ENCODE measurements at places on chromosomes 4 and X.

GRCh38 chr4:188554413-188554812 lies 415.2 kb downstream of the TRIML1 start:
- no peak for DNase-seq

DNA sequence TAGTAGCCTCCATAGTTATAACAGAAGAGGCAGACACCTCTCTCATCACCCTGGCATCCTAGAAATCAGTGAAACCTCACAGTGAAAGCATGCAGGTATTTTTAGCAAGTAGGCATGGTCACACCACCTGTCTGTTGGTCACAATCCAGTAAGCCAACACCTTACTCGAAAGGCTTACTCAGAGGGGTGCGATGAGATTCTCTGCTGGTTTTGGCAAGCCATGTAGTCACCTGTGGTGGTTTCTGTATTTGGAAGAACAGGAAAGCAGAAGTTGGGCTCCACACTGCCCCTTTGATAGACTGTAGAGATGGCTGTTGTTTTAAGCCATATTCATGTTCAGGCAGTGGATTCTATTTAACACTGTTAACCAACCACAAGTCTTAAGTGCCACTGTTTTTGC lies 134.7 kb downstream of the DCLK2 start:
- no peak for DNase-seq

DNA sequence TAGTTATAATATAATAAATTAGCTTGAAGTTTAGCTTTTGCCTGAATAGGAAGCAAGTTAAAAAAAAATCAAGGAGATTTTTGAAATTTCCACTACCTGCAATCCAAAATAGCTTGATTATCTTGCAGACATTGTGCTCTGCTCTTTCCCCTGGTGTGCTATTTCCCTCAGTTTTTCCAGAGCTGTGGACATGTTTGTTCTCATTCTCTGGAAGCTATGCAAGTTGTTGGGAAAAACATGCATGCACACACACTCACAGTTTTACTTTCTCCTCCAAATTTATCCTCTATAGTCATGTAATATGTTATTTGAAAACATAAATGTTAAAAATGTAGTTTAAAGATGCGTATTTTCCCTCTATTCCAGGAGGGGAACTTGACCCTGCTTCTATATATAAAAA lies 225.8 kb upstream of the ARSJ start:
- no peak for DNase-seq

- no peak for DNase-seq
These were observed 3.6 kb downstream of the IRS4 start for GRCh38 chrX:108732630-108733321.

DNA sequence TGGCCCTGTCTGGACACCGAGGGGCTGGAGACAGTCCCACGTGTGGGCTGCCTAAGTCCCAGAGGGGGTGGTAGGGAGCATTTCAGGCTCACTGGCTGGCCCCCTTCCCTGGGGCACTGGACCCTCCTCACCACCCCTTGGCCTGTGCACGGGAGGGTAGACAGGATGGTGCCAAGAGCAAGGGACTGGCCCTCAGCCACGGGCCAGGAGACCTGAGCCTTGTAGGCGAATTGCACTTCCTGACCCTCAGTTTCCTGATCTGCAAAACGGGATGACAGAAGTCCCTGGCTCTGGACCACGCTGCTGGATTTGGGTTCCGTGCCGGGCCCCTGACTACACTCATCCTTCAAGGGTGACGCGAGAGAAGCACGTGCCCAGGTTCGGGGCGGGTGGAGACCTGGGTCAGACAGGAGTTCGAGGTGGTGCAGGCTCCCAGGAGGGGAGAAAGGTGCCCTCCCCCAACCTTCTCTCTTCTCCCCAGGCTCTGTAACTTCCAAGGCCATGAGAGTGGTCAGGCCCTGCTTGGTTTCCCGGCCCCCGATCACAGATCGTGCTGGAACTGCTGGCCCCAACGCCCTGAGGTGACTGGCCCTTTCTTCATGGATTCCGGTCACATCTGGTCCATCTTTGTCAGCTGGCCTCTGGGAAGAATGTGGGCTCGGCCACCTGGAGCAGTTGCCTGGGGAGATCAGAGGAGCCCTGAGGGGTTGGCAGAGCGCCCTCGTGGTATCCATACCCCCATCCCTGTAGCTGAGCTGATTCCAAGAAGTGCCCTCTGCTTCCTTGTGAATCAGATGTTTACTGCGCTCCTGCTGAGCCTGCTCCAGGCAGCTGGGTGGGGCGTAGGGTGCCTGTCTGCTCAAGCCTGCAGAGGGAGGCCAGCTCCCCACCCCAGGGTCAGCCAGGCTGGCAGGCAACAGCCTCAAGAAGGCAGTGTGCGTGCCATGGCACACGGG lies 3.3 kb downstream of the SH3BP2 start:
- no peak for DNase-seq

- no peak for DNase-seq
These were observed 14.1 kb upstream of the SCRG1 start for GRCh38 chr4:173413036-173413435.

GRCh38 chr4:4868040-4868757 lies 8.7 kb downstream of the MSX1 start:
- no peak for DNase-seq

GRCh38 chrX:152810403-152810802 lies 20.2 kb downstream of the CETN2 start:
- DNase-seq, result no peak

- no peak for DNase-seq
These were observed 10.2 kb upstream of the FAM120C start for GRCh38 chrX:54193085-54193821.

DNA sequence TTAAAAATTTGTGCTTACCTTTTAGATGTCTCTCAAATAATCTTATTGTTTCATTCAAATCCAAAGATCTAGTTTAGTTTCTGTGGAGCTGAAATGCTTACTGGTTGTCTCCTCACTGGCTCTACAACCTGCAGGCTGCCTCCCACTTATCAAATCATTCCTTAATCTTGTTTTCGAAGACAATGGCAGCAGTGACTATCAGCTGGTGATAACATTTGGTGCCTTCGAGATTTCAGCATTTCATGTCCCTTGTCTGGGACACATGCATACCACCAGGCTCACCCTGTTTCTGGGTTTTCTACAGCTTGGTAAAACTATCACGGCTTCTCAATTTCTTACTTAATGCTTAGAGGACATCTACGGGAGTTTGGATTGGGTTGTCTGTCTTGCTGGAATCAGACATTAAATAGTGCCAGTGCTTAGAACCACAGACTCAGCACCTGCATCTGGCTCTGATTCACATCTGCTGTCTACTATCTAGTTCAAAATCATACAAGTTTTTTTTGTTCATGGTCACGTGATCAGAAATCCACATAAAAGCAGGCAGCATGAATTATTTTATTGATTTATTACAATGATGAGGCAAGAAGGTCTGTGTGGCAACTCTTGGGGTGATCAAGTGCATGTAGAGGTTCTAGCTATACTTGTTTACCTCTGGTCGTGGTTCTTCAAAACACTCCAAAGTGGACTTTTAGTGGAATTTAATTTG lies 32.0 kb upstream of the SMARCAD1 start:
- DNase-seq, result no peak

DNA sequence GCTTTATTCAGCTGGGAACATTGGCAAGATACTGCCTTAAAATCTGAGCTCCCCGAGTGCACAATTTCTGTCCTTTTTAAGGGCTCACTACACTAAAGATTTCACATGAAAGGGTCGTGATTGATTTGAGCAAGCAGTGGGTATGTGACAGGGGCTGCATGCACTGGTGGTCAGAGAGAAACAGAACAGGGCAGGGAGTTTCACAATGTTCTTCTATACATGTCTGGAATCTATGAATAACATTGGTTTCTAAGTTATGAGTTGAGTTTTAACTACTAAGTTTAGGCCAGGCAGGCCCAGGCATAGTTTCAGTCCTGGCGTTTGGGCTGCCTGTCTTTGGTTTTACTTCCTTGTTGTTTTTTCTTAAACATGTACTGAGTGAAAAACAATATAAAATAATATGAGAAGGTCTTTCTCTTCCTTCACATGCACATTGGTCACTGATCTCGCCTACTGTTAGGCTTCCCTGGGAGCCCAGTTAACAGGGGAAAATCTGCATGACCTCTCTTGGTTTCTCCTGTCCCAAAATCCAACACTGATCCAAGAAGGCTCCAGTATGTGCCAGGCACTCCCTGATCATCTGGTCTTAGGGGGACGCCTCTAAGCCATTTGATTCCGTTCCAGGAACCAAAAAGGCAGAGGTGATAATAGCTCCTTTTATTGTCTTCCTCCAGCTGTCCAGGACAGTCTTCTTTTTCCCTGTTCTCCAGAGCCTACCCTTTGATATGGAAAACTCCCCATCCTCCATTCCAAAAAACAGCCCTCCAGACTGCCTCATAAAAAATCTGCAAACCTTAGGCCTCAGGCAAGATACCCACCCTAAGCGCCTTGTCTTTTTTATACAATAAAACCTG lies at the start of gene UGT2B17:
Gene UGT2B17, minus strand, starts transcription at position 51 of the 854 bp plus-strand sequence. CDS start 7,838 bp downstream, outside the sequence.
- no peak for DNase-seq

DNA sequence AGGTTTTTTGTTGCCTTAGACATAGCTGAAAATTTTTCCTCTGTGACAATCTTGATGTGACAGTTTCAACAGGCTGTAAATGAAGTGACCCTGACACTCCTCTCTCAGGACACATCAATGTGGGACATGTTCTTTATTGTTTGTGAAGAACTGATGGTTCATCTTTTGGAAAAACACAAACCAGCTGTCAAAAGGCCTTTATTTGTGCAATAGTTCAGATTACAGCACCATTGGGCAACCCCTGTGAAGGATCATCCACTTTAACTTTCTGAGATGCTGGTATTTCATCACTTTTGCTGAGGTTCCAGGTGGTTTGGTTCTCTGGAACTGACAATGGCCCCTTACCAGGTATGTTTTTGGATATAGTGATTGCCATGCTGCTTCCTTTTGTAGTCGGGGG lies 40.3 kb downstream of the OSTC start:
- no peak for DNase-seq

GRCh38 chr4:18319431-18319830 lies 297.9 kb upstream of the LCORL start:
- no peak for DNase-seq

- no peak for DNase-seq
These were observed 924.0 kb upstream of the INTU start for GRCh38 chr4:126708716-126709115.

DNA sequence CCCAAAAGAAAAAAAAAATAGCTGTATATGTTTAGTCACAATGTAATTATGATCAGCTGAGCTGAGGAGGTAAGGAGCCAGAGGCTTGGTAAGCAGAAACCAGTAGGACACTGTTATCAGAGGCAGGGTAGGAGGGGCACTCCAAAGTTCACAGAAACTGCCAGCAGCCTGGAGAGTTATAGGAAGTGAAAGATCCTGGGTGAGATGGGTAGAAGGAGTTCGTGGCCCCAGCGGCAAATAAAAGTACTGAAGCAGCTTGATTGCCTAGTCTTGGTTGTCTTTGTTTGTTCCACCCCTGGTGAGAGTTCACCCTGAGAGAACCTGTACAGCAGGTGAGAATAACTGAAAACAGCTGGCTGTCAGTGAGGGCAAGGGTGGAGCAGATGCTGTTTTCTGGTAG lies 340.8 kb downstream of the ADGRL3 start:
- DNase-seq, result no peak

DNA sequence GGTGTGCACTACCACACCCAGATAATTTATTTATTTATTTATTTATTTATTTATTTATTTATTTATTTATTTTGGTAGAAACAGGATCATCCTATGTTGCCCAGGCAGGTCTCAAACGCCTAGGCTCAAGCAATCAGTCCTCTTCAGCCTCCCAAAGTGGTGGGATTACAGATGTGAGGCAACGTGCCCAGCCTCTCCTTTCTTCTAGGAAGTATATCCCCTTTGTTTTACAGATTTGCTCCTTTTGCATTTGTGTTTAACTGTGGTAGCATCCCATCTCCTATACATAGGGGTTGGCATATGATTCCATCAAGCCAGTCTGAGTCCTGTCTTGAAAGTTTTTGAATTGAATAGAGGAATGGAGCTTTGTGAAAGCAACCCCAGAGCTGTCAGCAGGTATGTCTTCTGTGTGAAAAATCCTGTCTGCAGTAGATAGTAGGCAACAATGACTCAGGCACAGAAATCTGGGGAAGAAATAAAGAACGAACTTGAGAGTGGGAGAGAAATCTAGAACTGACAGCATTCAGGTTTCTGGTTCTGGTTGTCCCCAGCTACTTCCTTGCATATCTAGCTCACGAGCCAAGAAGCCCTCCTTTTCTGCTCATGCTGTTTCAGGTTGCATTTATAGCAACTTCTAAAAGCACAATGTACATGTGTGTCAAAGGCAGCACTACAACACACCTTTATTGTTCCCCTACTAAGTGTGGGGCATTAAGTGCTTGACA lies 113.7 kb upstream of the LSM6 start:
- no peak for DNase-seq

DNA sequence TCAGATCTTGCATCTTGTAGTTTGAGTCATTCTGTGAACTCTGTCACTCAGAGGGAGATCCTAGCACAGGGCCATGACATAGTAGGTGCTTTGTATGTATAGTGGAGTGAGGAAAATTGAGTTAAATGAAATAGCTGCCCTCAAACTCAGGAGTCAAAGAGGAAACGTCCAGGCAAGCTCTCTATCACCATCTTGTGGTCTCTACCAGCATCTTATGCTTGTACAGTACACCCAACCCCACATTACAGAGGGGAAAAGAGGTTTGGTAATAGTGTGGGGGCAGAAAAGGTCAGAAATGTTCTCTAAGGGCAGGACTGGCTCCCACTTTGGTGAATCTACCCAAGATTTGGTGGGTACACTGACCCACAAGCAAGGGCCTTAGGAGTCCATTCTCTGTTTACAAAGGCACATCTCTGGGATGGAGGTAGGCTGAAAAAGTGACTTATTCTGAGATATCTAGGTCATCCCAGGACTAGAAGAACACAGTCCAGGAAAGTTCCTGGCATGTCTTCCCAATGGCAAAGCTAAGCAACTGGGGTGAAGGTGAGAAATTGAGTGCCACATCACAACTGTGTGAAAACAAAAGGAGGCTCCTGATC lies 131.8 kb downstream of the OR13H1 start:
- DNase-seq, result no peak

- no peak for DNase-seq
These were observed 27.1 kb upstream of the CFAP299 start for GRCh38 chr4:80308466-80308822.

DNA sequence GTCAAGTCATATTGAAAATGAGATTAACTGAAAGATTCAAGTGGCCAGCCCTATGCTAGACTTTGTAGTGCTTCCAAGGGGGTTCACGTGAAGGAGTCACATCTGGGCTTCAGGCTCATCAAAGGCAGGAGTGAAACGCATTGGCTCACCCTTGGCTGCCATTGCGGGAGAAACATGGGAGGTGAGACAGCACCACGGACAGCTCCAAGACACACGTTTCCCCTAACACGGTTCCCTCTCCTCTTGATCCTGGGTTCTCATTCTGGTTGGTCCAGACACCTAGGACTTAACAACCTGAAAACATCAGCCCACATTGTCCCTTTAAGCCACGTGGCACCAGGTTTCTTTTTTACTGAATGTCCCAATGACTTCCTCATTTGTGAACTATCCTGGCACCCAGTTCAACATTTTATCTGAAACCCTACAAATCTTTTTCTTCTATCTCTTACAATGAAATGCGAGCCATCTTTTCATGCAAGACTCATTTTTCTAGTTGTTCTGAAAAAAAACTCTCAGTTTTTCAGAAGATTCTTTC lies 279.0 kb upstream of the VCX3A start:
- DNase-seq, result no peak

DNA sequence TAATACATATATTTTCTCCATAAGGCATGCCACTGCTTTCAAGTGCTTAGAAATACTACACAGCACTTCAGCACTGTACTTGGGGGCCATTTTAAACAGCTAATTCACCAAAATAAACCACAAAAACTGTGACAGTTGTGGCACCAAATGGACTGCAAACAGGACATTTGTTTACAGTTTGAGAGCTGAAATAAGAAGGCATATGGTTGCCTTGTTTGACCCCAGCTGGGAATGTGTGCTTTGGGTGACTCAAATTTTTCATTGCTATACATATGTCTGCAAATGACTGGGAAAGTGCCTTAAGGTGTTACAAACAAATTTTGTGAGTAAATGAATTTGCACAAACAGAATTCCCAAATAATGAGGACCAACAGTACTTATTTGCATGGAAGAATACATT lies 124.2 kb downstream of the BANK1 start:
- DNase-seq, result no peak

Measured in stimulated activated CD8-positive, alpha-beta memory T cell treated with anti-CD3 and anti-CD28 coated beads, Interleukin-2, amount 100 ng/mL, for 1 hour (primary cell).